ENCODE measurements at places on chromosomes 2 and 18.

GRCh38 chr2:55169359-55169758, 62.7 kb downstream of the CLHC1 start:
- DNase-seq = no peak

GRCh38 chr2:206502729-206503128, 59.4 kb downstream of the ADAM23 start:
- no peak for DNase-seq

DNA sequence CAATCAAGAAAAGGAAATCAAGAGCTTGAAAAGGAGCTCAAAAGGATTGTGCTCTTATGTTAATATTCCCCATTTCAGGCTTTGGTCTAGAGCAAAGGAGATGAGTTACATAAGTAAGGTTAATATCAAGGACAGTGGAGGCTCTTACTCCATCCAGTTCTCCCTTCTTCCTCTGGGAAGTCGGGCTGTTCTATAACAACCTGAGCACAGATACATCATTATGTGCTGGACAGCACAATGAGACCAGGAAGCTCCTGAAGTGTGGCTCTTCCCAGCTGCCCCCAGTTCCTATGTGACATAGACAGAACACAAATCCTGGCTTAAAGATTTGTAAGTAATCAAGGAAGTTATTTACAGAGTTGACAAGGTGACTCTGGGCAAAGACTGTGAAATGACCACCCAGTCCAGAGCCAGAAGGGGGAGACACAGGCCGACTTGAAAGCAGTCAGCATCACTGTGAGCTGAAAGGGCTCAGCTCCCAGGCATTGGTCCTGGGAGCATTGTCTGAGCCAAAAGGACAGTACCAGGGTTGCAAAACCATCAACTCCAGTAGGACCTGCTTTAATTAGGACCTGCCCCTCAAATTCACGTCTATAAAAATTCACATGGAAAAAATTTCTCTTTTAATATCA, 917.6 kb upstream of the ACVR2A start:
- DNase-seq = no peak

DNA sequence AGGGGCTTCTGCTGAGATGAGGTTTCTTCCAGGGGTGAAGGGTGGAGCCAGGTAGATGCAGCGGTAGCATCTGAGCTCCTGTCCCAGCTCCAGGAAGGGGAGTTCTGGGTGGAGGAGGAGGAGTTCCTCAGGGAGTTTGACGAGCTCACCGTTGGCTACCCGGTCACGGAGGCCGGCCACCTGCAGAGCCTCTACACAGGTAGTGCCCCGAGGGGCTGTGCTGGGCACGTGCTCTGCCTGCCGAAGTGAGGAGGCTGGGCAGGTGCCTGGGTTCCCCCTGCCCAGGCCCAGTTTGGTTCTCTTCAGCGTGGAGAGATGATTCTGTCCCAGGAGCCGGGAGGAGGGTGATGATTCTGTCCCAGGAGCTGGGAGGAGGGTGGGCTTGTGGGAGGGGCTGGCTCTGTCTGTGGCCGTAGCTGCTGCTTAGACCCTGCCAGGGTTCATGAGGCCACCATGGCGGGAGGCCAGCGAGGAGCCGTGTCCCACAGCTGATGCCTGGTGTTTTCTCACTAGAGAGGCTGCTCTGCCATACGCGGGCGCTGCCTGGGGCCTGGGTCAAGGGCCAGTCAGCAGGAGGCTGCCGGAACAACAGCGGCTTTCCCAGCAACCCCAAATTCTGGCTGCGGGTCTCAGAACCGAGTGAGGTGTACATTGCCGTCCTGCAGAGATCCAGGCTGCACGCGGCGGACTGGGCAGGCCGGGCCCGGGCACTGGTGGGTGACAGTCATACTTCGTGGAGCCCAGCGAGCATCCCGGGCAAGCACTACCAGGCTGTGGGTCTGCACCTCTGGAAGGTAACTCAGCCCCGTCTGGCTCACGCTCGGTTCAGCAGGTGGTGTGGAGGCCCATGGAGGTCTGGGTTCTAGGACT, 8.2 kb downstream of the CAPN10 start:
- DNase-seq = no peak

DNA sequence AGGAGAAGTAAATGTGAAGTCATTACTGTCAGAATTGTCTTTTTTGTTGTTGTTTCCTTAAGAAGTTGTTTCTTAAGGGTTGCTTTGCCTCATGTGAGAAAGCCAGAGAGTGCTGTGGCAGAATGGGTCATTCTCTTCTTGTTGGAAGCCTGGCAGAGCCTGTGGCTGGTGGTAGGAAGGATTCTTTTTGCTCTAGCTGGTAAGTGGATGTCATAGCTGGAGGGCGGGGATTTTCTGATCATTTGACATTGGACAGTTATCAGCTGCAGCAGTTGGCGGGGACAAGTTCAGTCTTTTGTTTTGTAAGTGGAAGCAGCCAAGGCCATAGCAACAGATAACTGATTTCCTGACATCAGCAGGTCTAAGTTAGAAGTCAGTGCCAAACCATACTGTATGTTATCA, 5.5 kb upstream of the RMDN2 start:
- no peak for DNase-seq
